ENCODE measurements at places on chromosomes 3 and 15.

- peak; percentile 53 for DNase-seq
These were observed 498 bp downstream of the PDE12 start for GRCh38 chr3:57556459-57557084.

GRCh38 chr15:52085299-52085698, 27.3 kb downstream of the BCL2L10 start:
- DNase-seq = no peak

- DNase-seq = no peak
These were observed 157.6 kb upstream of the PPP2R3A start for GRCh38 chr3:135807879-135808278.

GRCh38 chr15:101068961-101069653, 149.9 kb downstream of the LRRK1 start:
- no peak for DNase-seq

DNA sequence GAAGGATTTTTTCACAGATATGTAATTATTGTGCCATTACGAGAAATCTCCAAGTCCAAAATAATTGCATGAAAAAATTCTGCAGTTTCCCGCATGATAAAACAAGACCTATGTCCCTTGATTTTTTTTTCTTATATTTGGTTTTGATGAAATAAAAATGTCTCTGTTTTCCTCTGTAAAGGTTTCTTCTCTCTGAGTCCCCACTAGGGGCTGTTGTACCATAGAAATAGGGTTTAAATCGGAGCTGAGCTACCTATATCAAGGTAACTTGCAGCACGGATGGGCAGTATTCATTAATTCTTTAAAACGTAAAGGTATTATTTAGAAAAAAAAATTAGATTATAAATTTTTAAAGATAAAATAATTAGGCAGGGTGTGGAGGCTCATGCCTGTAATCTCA, 66.6 kb upstream of the IGF1R start:
- DNase-seq = peak; percentile 17

DNA sequence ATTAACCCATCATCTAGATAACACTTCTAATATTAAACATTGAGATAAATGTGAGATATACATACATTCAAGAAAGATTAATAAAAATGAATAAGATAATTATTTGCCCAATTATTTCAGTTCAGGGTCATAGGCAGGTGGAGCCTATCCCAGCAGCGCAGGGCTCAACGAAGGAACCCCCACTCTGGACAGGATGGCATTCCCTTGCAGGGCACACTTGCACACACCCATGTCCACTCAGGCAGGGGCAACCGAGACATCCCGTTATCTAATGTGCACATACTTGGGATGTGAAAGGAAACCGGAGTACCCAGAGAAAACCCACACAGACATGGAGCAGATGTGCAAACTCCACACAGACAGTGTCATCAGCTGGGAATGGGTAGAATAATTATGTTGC, 175.4 kb upstream of the CMC1 start:
- DNase-seq = no peak

DNA sequence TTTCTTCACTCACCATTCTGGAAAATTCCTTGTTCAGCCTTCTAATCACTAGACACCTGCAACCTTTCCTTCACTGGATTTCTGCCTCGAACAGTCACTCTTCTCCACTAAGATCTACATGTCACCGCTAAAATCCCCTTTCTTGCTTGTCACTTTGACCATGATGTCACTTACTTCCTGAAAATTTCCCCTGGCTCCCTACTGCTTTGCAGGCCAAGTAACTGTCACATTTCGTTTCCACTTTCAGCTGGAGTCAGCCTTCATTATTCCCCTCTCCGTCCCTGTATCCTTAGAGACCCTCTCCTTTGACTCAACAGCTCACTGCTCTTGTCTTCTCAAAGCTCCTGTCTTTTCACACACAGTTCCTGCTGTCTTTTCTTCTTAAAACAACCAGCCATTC, 15.9 kb downstream of the CHL1 start:
- DNase-seq = peak; percentile 33

All from Kasumi-1 (cell line).